ENCODE measurements at places on chromosomes 5 and 9. TPM values are rescaled to one million over a fixed set of nuclear protein-coding genes. Genes with fewer than 3 reads are reported as not detected.

The CAMK4 gene
- total RNA-seq = 6.4 TPM

The NPR3 gene
- total RNA-seq = 82.2 TPM

The ZNF189 gene
- total RNA-seq = 24.4 TPM

The TMEM215 gene
- total RNA-seq = not detected

The OR13D1 gene
- not detected for total RNA-seq

The CDH18 gene
- total RNA-seq = 8.1 TPM

The PLPPR1 gene
- total RNA-seq = not detected

The ENTPD2 gene
- not detected for total RNA-seq

The ARL15 gene
- 40.5 TPM for total RNA-seq

The C9orf50 gene
- 0.44 TPM for total RNA-seq

The RLN2 gene
- total RNA-seq = not detected

The EQTN gene
- total RNA-seq = not detected

The KIF27 gene
- 3.8 TPM for total RNA-seq

The F2RL1 gene
- 8.6 TPM for total RNA-seq

The UNC13B gene
- total RNA-seq = 43.8 TPM

The CLIC3 gene
- total RNA-seq = 5.8 TPM

The IFNB1 gene
- not detected for total RNA-seq

The DBH gene
- total RNA-seq = not detected

The TRAF1 gene
- 3.8 TPM for total RNA-seq

The PRDM9 gene
- total RNA-seq = not detected

The FASTKD3 gene
- 10.8 TPM for total RNA-seq

The TMC1 gene
- not detected for total RNA-seq

The IFNA2 gene
- not detected for total RNA-seq

The SAXO1 gene
- total RNA-seq = 0.17 TPM

The REEP2 gene
- 8.4 TPM for total RNA-seq

The FAM169A gene
- total RNA-seq = 0.17 TPM

The GAPT gene
- not detected for total RNA-seq

Measured in smooth muscle cell of trachea (primary cell).